ENCODE measurements at places on chromosomes 6 and 20.

- DNase-seq: no peak
Observed at GRCh38 chr6:145340256-145340655, 395.1 kb downstream of the EPM2A start.

DNA sequence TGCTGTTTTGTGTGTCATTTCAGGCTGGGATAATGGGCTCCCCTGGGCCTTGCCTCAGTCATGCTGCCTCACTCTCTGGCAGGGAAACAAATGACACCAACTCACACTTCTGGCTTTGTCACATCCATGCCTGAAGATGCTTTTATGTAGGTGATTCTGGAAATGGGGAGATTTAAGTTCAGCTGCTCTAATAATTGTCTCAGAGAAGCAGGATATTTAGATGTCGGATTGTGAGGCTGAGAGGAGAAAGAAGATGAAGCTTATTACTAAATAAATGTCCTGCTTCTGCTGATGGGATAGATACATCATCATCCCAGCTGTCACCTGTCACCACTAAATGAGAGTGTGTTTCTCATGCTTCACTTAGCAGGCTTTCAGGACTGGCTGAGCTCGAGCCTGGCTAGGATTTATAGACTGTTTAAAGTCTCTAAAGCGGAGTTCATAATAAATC, 480.2 kb upstream of the SPTLC3 start:
- DNase-seq: no peak

DNA sequence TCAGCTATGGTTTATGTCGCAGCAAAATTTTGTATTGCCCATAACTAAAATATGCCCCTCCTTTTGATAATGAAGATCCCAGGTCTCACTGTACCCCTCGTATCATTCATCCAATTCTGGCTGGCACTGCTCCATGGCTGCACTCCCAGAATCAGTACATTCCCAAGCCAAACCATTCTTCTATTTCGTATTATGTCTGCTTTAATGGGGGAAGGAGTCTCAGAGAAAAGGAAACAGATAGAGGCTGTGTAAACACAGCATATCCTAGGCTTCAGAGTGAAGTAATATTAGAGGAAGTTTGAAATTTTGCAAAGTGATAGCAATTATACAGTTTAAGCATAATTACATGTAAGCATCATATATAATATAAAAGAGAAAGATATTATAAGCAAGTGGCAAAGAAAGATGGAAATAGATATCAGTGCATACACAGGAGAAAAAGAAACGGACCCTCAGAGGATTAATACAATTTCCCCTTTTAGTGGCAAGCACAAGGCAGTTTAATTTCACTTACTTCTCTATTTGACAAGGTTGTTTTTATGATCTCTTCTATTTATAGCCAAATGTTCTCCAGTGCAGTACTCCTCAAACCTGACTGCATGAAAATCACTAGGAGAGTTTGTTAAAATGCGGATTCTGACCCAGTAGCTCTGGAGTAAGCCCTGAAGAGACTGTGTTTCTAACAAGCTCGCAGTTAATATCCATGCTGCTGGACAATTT, 56.5 kb upstream of the TENT5A start:
- no peak for DNase-seq

DNA sequence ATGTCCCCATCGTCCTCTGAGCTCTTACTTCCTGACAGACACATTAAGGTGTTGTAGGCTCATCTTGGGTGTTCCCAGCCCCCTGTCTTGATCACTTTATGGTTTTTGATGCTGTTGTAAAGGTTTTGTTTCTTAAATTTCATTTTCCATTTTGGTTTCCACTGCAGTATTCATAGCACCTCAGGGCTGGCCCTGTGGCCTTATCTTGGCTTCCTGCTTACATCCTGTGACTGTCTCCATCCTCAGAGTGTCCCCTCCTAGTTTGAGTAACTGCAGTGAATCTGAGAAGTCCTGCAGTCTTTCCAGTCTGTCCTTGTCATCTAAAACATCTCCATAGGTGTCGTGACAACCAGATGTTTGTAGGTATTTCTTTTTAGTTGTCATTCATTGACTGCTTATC, 50.9 kb downstream of the JARID2 start:
- no peak for DNase-seq

DNA sequence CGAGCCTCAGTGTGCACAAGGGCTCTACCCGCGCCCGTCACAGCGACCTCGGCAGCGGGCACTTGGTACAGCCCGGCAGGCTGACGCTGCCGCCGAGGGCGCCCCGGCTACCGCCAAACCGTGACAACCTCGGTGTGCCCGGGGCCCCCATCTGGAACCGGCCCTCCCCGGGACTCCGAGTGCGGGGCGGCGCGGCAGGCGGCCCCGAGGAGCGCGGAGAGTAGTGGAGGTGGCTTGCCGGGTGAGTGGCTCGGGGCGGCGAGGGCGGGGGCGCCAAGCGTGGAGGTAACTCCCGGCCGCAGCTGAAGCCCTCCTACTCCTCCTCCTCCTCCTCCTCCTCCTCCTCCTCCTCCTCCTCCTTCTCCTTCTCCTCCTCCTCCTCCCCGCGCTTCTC, at the start of gene ISM1:
Gene ISM1, plus strand, starts transcription at position 371 of the 394 bp plus-strand sequence. CDS start 503 bp downstream, outside the sequence.
- DNase-seq: no peak

DNA sequence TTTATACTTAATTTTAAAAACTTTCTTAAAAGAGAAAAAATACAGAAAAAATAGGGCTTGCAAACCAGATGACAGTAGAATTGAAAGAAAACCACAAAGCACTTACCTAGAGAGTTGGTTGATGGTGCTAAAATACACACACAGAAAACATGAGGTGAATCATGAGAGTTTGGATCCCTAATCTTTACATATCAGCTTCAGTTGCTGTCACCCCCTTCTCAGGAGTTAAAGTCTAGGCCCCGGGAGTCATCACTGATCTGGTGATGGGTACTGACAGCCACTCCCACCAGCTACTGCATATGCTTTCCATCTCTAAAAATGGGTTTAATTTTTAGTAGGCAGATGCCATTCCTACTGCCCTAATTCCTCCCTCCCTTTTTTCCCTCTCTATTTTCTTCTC, 16.7 kb downstream of the TSBP1 start:
- no peak for DNase-seq

DNA sequence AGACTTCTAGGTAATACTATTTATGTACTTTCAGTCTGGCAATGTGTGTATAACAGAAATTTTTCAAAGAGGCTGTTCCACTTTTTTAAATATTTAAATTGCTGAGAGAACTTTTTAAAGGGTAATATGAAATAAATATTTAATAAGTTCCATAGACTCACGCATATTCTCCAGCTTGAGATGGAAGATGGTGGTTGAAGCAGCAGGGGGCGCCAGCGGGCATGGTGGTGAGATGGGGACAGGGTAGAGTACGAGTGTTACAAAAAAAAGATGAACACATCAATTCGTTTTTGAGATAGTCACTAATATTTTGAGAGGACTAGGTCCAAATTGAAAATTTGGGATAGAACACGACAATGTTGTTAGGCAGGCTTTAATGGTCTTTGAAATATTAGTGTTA, 68.4 kb downstream of the RSPO3 start:
- no peak for DNase-seq

- no peak for DNase-seq
Observed at GRCh38 chr6:168158980-168159349, 80.0 kb upstream of the FRMD1 start.

DNA sequence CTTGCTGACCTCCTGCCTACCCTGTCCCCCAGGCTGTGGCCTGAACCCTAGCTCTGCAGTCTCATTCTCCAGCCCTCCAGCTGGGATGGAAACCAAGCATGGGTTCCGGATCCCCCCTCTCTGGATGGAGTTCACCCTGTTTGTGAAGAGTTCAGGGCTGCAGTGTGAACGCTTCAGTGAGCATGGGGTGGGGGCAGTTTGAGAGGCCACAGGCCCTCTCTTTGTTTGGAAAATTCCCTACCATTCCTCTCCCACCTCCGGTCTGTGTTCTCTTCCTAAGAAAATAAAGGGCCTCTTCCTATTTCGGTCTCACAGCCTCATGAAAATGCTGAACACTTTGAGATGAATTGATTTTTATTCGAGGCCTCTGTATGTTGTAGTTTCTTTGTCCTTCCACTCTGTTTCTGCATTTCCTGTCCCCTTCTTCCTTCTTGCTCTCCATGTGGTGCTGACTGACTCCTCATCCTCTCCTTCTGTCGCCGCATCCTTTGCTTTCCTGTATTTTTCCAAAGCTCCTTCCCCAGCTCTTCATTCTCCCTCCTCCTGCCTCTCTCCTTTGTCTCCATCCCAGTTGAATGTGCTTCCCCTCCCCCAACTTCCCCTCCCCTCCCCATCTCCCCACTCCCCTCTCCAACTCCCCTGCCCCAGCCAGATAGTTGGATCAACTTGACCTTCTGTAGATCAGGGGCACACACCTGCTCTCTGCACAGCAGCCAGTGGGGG, 2.4 kb upstream of the KCNK5 start:
- no peak for DNase-seq

DNA sequence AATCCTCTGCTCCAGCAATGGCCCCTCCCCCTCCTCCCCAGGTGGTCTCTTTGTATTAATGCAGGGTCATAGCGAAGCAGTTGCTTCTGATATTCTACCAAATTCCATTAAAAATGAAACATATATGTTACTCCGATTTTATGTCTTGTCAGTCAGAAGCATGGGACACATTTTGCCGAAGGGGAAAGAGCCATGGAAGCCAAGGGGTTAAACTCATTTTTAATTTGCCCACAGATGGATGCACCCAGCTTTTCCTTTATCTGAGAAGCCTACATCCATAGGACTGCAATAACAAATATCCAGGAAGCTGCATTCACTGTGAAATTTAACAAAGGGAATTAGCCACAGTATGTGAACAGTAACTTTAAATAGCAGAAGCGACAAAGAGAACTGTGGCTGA, 688.2 kb downstream of the QKI start:
- DNase-seq: no peak

DNA sequence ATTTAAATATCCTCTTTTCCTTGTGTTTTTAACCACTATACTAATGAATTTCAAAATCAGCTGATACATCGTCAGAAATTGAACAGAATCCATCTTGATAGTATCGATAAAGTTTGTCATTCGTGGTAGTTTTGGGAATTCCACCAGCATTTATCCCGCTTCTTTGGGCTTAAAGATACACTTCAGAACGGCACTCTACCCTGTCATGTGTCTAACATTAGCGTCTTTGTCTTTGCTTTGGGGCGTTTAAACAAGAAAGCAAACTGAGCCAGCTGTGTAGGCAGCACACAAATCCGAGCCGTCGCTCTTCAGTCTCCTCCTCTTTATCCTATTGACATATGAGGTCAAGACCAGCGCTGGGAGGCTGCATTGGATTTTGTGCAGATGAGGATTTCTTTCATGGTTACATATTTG, 27.5 kb upstream of the NHSL1 start:
- no peak for DNase-seq

- DNase-seq: no peak
Observed at GRCh38 chr6:116398316-116399010, 27.7 kb downstream of the DSE start.

DNA sequence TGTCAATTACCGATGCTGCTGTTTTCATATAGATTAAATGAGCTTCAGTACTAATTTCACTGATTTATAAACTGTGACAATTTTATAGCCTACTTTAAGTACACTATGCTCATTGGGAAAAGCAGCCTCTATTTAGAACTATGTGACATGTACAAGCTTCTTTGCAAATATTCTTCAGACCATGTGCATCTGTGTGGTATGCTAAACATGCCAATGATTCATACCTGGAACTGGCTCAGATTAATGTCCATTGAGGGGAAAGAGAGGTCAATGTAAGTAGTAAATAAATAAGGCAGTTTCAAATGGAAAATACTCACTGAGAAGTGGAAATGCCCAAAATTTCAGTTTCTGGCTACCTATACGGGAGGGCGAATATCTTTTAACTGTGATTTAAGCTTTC, 777.7 kb downstream of the C6orf118 start:
- DNase-seq: no peak

DNA sequence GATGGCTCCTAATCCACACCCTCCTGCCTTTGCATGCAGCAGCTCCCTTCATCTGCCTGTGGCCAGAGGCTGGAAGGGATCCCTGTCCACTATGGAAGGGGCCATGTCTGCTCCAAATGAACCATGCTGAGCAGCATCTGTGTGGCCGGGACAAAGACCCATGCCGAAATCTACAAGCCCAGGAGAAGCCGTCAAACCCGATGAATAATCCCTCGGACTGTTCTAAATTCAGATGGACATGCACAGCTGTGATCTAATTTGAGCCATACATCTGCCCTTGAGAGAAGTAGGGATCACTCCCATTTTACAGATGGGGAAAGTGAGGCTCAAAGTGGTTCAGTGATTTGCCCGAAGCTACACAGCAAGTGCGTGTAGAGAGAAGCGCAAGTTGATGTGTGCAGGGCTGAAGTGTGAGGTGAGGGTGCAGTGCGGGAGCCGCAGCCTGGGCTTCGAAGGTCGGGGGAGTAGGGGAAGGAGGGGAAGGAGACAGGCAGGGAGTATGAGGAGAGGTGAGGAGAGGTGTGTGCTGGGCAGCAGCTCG, 22.6 kb upstream of the CDH22 start:
- DNase-seq: no peak

GRCh38 chr6:154093231-154094044, 54.4 kb downstream of the OPRM1 start:
- DNase-seq: no peak

GRCh38 chr6:88220493-88220892, 54.3 kb upstream of the CNR1 start:
- DNase-seq: peak; percentile 36

DNA sequence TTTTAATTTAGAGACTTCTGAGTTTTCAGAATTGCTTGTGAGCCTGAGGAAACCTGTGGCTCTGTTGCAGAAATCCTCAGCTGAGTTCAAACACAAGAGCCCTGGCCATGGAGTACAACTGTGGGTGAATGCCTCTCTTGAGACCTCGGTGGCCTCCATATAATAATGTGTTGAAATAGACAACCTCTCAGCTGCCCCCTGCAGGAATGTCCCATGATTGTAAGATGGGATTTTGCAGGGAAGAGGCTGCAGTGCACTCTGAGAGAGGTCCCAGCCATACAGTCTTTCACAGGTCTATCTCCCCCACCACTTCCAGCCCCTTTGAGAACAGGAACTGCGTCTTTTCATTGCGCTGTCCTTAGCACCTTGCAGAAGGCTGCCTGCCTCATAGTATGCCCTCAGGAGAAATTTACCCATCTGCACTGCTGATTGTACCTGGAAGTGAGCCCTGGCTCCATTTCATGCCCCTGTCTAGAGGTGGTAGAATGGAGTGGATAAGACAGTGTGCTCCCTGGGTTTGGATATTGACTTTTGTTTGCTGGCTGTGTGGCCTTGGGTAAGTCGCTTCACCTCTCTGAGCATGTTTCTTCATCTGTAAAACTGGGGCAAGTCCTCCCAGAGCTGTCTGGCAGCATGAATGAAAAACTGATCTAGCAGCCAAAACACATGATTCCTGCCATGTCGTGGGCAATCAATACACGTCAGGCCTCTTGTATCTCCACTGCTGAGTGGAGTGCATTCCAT, 16.8 kb upstream of the CDH22 start:
- DNase-seq: no peak

GRCh38 chr20:2859330-2860121, 13.8 kb upstream of the PTPRA start:
- DNase-seq: no peak

- DNase-seq: no peak
Observed at GRCh38 chr6:33923857-33924514, 120.2 kb upstream of the MLN start.

Data from left kidney (tissue), 8 donors.